Effector memory CD4-positive, alpha-beta T cell (primary cell): ENCODE measurements at places on chromosomes 12 and 14.

DNA sequence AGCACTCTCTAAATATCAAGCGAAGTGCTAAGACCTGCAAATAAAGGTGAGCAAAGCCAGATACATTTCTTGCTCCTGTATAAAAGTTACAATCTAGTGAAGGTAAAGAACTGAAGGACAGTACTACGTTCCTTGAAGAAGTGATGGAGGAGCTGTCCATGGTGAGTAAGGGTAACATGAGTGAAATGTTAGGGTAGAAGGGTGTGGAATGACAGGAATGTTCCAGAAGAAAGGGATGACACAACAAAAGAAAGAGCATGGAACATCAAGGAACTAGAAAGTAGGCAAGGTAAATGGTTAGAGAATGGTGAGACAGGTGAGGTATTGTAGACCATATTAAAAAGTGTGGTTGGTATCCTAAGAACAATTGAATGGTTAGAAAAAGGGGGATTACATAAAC, 272.4 kb downstream of the ACSS3 start:
- DNase-seq: no peak

GRCh38 chr12:110256780-110257431, 24.1 kb upstream of the ATP2A2 start:
- DNase-seq: no peak

GRCh38 chr12:26276709-26277108, 81.3 kb downstream of the SSPN start:
- DNase-seq: no peak

GRCh38 chr14:93430315-93431035, at the start of gene UNC79:
TSS of gene UNC79 (plus strand) at chr14:93430939. CDS start at chr14:93431030, 91 bp downstream.
- DNase-seq: no peak

DNA sequence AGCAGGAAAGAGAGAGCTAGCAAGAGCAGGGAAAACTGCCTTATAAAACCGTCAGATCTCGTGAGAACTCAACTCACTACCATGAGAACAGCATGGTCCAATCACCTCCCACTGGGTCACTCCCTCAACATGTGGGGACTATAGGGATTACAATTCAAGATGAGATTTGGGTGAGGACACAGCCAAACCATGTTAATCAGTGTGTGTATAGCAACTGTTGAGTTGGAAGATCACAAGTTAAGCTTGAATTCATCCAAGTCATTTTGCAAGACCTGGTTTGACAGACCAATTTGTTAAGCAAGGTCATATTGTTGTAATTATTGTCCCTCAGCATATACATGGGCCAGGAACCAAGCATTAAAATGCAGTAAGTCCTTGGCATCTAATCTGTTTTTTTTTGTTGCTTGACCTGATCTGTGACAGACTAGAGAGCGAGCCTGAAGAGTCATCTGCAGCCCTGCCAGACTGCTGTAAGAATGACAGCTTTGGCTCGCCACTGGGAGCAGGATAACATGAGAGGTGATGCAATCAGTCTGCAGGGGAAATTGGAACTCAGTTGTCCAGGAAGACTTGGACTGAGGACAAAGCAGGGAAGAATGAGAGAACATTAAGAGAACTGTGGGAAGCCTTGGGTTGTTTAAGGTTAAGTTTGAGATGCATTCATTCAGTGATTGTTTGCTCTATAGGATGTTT, 297.6 kb upstream of the SEL1L start:
- DNase-seq: no peak

DNA sequence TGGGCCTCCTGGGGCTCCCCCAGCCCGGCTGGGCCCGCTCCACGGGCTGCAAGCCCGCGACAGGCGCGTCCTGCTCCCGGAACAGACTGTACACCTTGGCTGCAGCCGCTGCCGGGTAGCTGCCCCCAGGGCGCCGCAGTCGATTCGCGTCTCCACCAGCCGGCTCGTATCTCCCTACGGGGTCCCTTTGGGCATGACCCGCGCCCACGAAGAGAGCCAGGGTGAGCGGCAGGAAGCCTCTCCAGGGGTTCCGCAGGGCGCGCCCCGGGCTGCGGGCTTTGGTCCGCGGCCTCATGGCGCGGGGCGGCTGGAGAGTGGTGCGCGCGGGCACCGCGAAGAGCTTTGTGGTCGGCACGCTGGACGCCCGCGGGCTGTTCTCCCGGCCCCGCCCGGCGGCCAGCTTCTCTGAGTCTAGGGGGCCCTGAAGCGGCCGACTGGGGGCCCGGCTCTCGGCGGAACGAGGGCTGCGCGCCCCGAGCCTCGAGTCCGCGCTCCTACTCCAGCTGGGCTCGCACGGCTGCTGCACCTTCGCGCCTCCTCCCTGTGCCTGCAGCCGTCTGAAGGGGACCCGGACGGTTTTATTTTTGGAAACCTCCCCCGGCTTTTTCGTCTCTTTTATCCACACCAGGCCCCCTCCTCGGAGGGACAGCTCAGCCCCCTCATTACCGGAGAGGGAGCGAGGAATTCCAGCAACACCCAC, at the start of gene LTBP2:
LTBP2 (minus strand) TSS at position 588 of the 700 bp plus-strand sequence; CDS start at position 295, 293 bp downstream.
- DNase-seq: no peak

DNA sequence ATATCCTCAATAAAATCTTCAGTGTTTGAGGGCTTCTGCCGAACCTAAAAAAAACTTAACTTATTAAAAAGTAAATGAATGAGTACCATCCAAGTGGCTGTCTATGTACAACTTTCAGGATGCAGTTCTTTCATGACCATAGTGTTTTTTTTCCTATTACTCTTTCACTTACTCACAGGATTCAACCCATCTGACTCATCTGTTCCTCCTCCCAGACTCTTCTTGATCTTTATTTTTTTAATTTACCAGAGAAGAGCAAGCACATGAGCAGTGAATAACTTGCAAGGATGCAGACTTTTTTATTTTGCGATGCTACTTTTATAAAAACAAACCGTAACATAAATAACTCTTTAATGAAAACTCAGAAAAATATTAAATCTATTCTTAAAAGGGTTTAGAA, 24.5 kb downstream of the RECQL start:
- DNase-seq: no peak
